Esophagus squamous epithelium (tissue), 5 donors: ENCODE measurements at places on chromosomes 2 and 18. TPM values are rescaled to one million over a fixed set of nuclear protein-coding genes. Genes with fewer than 3 reads are reported as not detected.

DNA sequence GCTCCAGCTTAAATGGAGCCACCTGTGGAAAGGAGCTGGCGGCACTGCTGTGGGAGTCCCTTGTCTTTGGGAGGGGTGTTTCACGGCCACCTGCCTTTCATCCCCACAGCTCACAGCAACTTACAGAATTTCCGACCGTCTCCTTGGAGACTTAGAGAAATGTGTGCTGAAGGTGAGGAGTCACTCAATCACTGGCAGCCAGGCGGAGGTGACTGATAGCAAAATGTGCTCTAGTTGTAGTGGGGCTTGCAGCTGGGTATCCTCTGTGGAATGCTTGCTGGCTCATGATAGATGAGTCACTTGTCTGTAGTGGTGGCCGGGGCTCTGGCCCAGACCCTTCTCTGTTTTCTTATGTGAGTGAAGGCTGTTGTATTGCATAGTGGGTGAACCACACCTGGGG, 110.7 kb downstream of the SH3RF3 start:
- DNase-seq = no peak

DNA sequence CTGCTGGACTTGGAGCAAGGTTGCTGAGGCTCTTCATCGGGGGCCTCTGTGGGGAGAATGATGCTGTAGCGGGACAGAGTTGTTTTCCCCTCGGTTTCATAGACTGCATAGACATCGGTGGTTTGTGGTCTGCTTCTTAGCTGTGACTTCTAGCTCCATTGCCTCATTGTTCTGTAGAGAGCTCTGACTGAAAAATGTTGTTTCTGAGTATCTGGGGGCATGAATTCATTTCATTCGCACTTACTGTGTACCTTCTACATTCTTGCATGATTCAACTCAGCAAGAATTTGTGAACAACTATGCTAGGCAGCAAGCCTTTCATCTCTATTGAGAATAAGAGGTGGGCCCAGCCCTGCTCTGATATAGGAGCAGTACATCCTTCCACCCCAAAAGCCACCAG, 406.8 kb downstream of the NBAS start:
- no peak for DNase-seq

DNA sequence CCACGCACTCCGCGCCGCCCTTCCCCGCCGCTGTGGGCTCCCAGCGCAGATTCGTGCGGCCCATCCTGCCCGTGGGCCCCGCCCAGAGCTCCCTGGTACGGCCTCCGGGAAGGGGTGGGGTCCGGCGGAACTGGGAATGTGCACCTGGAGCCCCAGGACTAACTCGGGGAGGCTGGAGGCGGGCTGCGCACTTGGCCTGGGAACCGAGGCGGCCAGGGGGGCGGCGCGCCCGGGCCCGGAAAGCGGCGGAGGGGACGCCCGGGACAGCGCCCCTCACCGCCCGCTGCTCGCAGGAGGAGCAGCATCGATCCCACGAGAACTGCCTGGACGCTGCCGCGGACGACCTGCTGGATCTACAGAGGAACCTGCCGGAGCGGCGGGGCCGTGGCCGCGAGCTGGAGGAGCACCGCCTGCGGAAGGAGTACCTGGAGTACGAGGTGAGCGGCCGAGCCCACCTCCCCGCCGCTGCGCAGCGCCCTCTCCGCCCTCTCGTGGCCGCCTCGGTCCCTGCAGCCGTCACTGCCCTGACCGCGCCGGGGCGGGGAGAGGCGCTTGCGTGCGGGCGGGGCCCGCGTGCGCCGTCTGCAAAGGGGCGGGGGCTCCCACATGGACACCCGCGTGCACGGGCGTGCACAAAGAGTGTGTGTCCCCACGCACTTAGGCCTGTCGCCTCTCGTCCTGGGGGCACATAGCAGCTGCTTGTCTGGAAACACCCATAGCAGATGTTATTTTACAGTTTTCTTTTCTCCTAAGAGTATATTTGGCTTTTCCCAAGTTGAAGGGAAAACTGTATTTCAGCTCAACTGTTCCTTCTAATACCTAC, 25.2 kb downstream of the PSD4 start:
- no peak for DNase-seq

Gene CAPN14
- 266 TPM for total RNA-seq

Gene GAREM2
- 1.4 TPM for total RNA-seq
